ENCODE measurements at places on chromosomes 11 and 22.
A peak's percentile ranks its signal among the peaks of the same experiment; 100 is the strongest.

DNA sequence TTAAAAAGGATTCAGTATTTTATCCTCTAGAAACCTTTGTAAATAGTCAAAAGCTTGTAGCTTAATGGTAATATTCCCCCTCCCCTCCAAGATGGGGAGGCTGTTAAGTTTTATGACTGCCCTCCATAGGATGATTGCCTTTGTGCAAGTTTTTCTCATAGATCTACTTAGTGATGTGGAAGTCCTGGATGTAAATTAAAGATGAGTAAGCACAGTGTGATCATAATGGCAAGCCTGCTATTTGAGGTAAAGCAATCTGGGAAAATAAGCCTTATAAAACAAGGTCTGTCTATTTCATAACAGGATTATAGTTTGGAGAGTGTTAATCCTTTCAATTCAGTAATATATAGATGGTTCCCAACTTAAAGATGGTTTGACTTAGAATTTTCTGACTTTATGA lies 216.3 kb downstream of the DDX10 start:
- no peak for DNase-seq

DNA sequence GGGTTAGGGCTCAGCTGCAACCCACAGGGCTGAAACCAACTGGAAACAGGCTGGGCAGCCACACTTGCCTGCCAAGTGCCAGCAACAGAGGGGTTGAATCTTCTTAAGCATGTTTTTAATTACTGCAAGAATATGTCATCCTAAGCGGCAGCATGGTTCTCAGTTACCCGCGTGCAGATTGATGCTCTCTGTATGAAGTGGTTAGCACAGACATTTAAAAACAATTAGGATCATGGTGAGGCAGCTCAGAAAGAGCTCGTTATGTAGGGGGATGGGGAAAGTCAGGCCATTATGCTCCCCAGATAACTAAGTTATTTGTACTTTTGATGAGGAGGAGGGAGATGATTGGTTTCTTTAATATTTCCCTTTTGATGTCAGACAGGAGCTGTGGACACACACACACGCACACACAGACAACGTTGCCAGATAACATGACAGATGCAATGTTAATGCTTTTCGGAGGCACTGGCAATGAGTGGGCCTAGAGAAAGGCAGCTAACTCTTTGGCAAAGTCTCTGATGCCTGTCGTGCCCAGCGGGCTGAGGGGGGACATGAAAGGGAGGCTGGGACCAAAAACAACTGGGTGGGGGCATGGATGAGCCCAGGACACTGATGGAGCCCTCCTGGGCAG lies 389.7 kb downstream of the NXPE2 start:
- no peak for DNase-seq

- DNase-seq, result no peak
These were observed 47.2 kb upstream of the ADA2 start for GRCh38 chr22:17266251-17266971.

- DNase-seq, result peak; percentile 68
These were observed 26.9 kb upstream of the CD82 start for GRCh38 chr11:44538375-44539054.

- no peak for DNase-seq
These were observed 54.6 kb upstream of the SC5D start for GRCh38 chr11:121237686-121238658.

- no peak for DNase-seq
These were observed 3.9 kb upstream of the LMO2 start for GRCh38 chr11:33895752-33896137.

Measured in activated CD4-positive, alpha-beta T cell treated with anti-CD3 and anti-CD28 coated beads for 4 hours (primary cell).